ENCODE measurements at places on chromosomes 6 and 20. TPM values are rescaled to one million over a fixed set of nuclear protein-coding genes. Genes with fewer than 3 reads are reported as not detected.

The PLA2G7 gene
- 0.13 TPM for total RNA-seq

The SIRPA gene
- total RNA-seq, result 6.3 TPM

The NECAB3 gene
- total RNA-seq, result 14.4 TPM

The CRISP2 gene
- not detected for total RNA-seq

The EFCAB8 gene
- total RNA-seq, result 0.50 TPM

The TMEM14B gene
- total RNA-seq, result 75.6 TPM

The ZNF133 gene
- total RNA-seq, result 16.9 TPM

The ZNF831 gene
- not detected for total RNA-seq

The TBX18 gene
- 31.6 TPM for total RNA-seq

The HLA-DQA2 gene
- total RNA-seq, result not detected

The CCDC170 gene
- 2.0 TPM for total RNA-seq

The LPA gene
- total RNA-seq, result not detected

The MYB gene
- 0.53 TPM for total RNA-seq

The HLA-DRA gene
- not detected for total RNA-seq

The EGFL8 gene
- 1.2 TPM for total RNA-seq

The GTF3C6 gene
- total RNA-seq, result 77.3 TPM

The SH3BGRL2 gene
- 2.3 TPM for total RNA-seq

The CD109 gene
- total RNA-seq, result 25.8 TPM

The ALDH5A1 gene
- total RNA-seq, result 2.9 TPM

The FRS3 gene
- total RNA-seq, result 1.1 TPM

The KHDC1L gene
- not detected for total RNA-seq

The POPDC3 gene
- 0.92 TPM for total RNA-seq

The CCND3 gene
- 28.5 TPM for total RNA-seq

The KIAA1755 gene
- 10.0 TPM for total RNA-seq

The KCNQ5 gene
- total RNA-seq, result 6.7 TPM

The OR2B6 gene
- total RNA-seq, result not detected

The CCN2 gene
- total RNA-seq, result 194 TPM

The GUCA1A gene
- total RNA-seq, result not detected

The DEFB125 gene
- not detected for total RNA-seq

The MED23 gene
- total RNA-seq, result 23.3 TPM

The FITM2 gene
- total RNA-seq, result 8.2 TPM

The ATP6V1G2 gene
- total RNA-seq, result 3.3 TPM

The MMP24 gene
- total RNA-seq, result 0.53 TPM

The VSTM2L gene
- total RNA-seq, result 0.53 TPM

The BPIFB2 gene
- not detected for total RNA-seq

The TCF15 gene
- total RNA-seq, result not detected

The C20orf204 gene
- total RNA-seq, result 0.75 TPM

The SMOC2 gene
- total RNA-seq, result 0.25 TPM

The GSTA3 gene
- 0.19 TPM for total RNA-seq

The DUSP22 gene
- total RNA-seq, result 18.4 TPM

The GNRH2 gene
- total RNA-seq, result 0.26 TPM

The LAMA5 gene
- total RNA-seq, result 157 TPM

The ELOVL4 gene
- 2.8 TPM for total RNA-seq

The HAO1 gene
- total RNA-seq, result not detected

The TCF21 gene
- 2.1 TPM for total RNA-seq

The PAX1 gene
- total RNA-seq, result not detected

The NKX2-2 gene
- total RNA-seq, result not detected

Measured in aortic smooth muscle cell (primary cell).